T47D (cell line): ENCODE measurements at places on chromosomes 12 and 14.
A peak's percentile ranks its signal among the peaks of the same experiment; 100 is the strongest.

- no peak for DNase-seq
Observed at GRCh38 chr12:6182279-6182898, 17.8 kb upstream of the CD9 start.

DNA sequence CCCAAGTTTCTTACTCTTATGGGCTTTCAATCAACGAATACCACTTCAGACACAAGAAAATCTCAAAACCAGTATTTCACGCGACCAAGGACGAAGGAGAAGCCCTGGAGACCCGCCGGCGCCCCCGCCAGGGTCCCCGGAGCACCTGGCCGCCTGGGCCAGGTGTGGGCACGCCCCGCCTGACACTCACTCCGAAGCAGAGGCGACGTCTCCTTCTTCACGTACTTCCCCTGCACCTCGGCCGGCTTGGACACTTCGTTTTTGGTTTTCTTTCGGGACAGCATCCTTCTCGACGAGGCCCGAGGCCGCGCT, 466 bp downstream of the SAV1 start:
- peak; percentile 60 for DNase-seq

GRCh38 chr14:57761800-57762199, 104.1 kb downstream of the SLC35F4 start:
- no peak for DNase-seq

DNA sequence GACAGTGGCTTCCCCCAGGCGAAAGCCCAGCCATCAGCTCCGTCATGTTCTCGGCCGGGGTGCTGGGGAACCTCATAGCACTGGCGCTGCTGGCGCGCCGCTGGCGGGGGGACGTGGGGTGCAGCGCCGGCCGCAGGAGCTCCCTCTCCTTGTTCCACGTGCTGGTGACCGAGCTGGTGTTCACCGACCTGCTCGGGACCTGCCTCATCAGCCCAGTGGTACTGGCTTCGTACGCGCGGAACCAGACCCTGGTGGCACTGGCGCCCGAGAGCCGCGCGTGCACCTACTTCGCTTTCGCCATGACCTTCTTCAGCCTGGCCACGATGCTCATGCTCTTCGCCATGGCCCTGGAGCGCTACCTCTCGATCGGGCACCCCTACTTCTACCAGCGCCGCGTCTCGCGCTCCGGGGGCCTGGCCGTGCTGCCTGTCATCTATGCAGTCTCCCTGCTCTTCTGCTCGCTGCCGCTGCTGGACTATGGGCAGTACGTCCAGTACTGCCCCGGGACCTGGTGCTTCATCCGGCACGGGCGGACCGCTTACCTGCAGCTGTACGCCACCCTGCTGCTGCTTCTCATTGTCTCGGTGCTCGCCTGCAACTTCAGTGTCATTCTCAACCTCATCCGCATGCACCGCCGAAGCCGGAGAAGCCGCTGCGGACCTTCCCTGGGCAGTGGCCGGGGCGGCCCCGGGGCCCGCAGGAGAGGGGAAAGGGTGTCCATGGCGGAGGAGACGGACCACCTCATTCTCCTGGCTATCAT, 663 bp downstream of the PTGER2 start:
- DNase-seq: peak; percentile 37

DNA sequence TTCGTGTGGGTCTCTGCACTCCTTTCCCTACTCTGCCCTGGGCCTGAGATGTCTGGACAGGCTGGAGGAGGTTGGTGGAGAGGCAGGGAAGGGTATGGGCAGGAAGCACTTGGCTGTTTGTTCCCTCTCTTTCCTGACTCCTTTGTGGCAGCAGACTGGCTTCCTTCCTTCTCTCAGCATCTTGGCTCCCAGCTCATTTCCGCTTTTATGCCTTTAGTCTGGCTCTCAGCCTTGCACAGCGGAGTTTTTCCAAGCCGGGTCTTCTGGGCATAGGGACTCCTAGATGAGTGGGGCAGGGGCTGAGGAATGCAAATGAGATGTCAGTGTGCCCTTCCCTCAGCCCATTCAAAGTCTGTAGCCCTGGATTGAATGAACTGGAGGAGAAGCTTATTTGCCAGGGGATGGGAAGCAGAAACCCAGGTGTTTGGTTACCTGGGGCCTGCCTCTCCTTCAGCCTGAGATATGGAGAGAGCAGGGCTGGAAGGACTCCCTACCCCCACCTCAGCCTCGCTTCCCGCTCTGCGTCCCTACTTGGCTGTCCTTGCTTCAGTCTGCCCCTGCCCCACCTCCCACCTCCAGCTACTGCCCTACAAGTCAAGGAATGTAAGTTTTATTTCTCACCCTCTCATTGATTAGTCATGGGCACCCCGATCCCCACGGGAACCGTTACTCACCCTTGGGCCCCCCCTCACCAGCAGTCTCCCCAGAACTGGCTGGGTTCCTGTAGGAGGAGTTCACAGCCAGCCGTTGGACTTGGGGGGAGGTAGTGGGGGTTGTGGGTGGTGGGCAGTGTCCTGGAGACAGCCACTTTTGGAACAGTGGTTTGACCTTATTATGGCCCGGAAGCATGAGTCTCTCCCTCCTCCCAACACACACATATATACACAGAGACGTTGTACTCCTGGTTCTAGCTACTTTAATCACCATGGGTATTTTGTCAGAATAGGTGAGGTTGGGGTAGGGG, 9.3 kb upstream of the ITGA5 start:
- no peak for DNase-seq

DNA sequence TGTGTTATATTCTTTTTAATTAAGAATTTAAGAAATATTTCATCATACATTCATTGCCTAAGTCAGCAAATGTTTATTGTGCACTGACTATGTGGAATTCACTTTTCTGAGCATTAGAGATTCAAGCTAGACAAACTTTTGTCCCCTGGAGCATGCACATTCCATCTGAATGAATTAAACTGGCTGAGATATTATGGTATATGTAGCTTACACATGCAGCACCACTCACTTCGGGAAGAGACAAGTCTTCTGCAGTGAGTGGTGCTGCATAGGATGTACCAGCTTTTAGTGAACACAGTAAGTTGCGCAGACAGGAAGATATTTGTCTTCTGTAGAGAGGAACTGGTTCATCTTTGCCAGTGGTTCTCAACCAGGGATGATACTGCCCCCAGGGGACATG, 318.4 kb downstream of the SYT1 start:
- no peak for DNase-seq

DNA sequence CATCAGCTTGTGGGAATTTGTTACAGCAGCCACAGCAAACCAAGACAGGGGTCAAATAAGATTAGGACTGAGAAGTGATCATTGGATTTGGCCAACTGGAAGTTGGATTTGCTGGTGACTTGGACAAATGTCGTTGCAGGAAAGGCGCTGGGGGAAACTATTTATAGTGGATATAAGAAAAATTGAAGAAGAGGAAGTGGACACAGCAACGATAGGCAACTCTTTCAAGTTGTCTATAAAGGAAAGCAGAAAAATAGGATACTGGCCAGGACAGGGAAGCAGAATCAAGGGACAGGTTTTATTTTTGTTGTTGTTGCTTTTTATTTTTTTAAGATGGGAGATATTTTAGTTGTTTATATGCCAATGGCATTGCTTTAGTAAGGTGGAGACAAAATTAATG, 56.2 kb upstream of the RTRAF start:
- no peak for DNase-seq

- DNase-seq: peak; percentile 21
Observed at GRCh38 chr12:26124446-26125399, at the start of gene BHLHE41. Gene BHLHE41 (minus strand): TSS chr12:26125037. CDS start chr12:26124779, 258 bp downstream.

DNA sequence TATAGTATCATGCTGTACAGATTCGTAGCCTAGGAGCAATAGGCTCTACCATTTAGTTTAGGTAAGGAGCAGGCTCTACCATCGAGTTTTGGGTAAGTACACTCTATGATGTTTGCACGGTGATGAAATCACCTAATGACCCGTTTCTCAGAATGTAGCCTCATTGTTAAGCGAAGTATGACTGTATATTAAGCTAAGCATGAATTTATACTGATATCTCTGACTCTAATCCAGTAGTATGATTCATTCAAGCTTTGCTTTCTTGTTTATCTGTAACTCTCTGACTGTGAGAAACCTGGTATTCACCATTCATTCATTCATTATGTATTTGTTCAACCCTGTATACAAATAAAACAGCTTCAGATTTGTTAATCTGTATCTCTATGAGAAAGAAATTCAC, 283.9 kb upstream of the PRICKLE1 start:
- DNase-seq: peak; percentile 6
